Hair follicle dermal papilla cell (primary cell): ENCODE measurements at places on chromosomes 2 and 18. TPM values are rescaled to one million over a fixed set of nuclear protein-coding genes. Genes with fewer than 3 reads are reported as not detected.

Gene TSPYL6
- total RNA-seq, result under 0.01 TPM in 1 of 2 replicates, not detected in the other

Gene EFEMP1
- 104 and 364 TPM in 2 replicates for total RNA-seq

Gene LDAH
- total RNA-seq, result 22.1 and 23.0 TPM in 2 replicates

Gene NXPH2
- not detected in 2 replicates for total RNA-seq

Gene VRK2
- 25.9 and 26.3 TPM in 2 replicates for total RNA-seq

Gene SEPTIN10
- 89.0 and 100 TPM in 2 replicates for total RNA-seq

Gene ASPRV1
- total RNA-seq, result 0.12 and 0.32 TPM in 2 replicates

Gene SH2D6
- 1.6 TPM in 1 of 2 replicates, not detected in the other for total RNA-seq

Gene STK11IP
- 19.8 and 22.2 TPM in 2 replicates for total RNA-seq

Gene LCT
- under 0.01 TPM in 1 of 2 replicates, not detected in the other for total RNA-seq

Gene ANKRD29
- 9.1 and 9.6 TPM in 2 replicates for total RNA-seq

Gene SFT2D3
- 6.6 and 8.3 TPM in 2 replicates for total RNA-seq

Gene ARHGAP15
- total RNA-seq, result 0.12 and 0.49 TPM in 2 replicates

Gene HOXD9
- total RNA-seq, result 8.4 and 8.9 TPM in 2 replicates

Gene SIX3
- total RNA-seq, result not detected in 2 replicates

Gene GLI2
- 5.1 and 19.0 TPM in 2 replicates for total RNA-seq
